ENCODE measurements at places on chromosomes 5 and 9.

DNA sequence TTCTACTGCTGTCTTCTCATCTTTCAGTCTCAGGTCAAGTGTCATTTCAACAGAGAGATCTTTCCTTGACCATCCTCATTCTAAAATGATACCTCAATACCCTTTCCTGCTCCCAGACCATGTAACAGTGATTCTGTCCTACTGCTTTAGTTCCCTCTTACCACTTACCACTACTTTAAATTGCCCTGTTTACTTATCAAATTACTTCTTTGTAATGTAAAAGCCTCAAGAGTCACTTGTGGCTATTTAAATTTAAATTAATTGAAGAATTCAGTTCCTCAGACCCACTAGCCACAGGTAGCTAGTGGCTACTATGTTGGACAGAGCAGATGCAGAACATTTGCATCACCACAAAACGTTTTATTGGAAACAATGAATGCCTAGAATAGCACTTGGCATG, 217.3 kb downstream of the ADAMTS6 start:
- DNase-seq: no peak

DNA sequence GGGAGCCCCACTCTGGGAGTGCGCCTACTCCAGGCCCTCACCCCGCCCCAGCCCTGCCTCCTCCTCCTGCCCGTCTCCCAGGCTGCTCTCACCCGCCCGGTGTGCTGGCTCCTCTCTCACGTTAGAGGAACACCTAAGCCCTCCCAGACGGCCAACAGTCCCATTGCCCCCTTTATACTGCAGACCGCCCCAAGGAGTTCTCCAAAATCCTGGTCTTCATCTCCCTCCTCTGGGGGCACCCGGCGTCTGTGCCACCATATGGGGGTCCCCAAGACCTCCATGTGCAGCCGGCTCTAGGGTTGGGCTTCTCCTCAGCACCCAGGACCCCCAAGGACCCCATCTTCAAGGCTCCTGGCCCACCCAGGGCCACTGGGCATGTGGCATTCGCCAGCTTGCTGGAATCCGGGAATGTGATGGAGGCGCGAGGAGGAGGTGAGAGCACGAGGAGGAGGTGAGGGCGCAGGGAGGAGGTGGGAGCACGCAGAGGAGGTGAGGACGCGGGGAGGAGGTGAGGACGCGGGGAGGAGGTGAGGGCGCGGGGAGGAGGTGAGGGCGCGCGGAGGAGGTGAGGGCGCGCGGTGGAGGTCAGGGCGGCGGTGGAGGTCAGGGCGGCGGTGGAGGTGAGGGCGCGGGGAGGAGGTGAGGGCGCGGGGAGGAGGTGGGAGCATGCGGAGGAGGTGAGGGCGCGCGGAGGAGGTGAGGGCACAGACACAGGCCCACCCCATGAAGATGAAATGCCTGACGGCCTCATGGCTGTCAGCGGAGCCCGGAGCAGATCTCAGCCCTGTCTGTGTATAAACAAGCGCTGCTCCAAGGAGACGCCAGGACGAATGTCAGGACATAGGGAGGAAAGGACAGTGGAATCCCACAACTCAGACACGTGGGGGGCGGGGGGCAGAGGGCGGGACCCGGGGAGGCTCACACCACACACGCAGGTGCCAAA, 41.2 kb downstream of the EXD3 start:
- peak; percentile 12 for DNase-seq

GRCh38 chr5:73748510-73749400, 122.8 kb downstream of the ARHGEF28 start:
- peak; percentile 29 for DNase-seq

- DNase-seq: no peak
Measured at GRCh38 chr5:20559845-20560244, 571.8 kb upstream of the CDH18 start.

- peak; percentile 78 for DNase-seq
Measured at GRCh38 chr5:10653043-10653442, 89.2 kb downstream of the ANKRD33B start.

GRCh38 chr5:123907349-123907748, 395.4 kb downstream of the CSNK1G3 start:
- no peak for DNase-seq

DNA sequence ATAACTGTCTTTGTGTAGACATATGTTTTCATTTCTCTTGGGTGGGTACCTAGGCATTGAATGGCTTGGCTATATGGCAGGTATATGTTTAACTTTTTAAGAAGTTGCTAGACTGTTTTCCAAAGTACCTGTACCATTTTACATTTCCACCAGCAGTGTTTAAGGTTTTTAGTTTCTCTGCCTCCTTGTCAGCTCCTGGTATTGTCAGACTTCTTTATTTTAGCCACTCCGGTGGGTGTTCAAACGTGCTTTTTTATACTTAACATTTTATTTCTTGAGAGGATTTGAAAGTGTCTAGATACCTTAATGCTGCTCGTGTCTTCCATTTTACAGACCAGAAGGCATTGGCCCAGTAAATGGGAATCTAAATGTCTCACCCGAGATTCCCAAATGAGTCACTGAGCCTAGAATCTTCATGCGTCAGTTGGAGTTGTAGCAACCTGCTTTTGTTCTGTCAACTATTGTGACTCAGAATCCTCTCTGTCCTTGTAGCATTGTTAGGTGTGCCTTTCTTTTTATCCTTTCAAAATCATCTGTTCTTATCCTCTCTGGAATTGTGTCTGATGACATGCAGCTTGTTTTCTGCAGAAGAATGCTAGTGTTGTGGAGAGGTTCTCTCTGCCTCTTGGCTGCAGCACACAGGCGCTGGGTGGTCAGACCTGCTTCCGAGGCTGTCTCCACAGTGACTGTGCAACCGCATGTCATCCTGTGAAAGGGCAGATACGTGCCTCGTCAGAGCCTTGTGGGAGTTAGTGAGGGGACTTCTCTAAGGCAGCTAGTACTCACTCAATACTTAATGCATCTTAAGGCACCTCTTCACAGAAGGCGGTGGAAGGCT, 291.8 kb downstream of the AOPEP start:
- peak; percentile 52 for DNase-seq

DNA sequence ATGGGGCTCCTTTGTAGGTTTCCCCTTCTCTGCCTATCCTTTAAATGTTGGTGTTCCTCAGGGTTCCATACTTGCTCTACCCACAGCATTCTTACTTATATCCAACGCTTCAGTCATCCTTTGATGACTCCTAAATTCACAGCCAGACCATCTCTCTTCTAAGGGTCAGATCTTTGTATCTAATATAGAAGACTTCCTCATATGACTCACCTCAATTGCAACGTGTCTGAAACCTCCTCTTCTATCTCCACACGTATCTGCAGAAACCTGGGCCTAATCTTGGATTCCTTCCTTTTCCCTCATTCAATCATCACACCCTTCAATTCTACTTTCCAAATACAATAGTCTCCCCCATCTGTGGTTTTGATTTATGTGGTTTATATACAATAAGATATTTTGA, 68.3 kb downstream of the HMGCR start:
- no peak for DNase-seq

DNA sequence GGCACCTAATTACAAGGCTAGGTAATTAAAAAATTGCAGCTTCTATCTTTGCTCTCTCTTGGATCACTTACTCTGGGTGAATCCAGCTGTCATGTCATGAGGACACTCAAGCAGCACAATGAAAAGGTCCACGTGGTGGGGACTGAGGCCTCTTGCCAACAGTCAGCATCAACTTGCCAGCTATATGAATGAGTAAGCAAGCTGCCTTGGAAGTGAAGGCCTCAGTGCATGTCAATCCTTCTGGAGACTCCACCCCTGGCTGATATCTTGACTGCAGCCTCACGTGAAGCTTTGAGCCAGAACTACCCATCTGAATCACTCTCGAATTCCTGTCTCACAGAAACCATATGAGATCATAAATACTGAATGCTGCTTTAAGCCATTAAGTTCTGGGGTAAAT, 140.5 kb downstream of the SNX18 start:
- DNase-seq: no peak

- no peak for DNase-seq
Measured at GRCh38 chr5:6338871-6339270, 39.5 kb downstream of the MED10 start.

- DNase-seq: no peak
Measured at GRCh38 chr9:106625259-106625789, 237.6 kb upstream of the ZNF462 start.

DNA sequence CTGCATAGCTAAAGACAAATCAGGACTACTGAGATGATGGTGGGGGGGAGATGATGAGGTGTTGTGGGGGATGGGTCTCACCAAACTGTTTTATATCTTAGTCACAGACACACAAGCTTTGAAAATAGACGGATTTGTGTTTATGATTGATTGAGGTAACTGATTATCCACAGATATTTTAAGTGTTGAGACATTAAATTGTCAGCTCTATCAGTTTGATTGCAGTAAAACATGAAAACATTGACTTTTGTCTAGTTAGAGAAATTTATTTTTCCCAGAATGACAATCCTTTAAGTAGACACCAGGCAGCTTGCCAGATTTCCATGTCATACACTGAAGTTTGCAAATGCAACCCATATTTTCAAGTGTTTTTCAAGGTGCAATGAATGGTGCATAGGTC, 149.8 kb downstream of the NR2F1-AS1 start:
- no peak for DNase-seq
